Stomach (tissue), 19 donors: ENCODE measurements at places on chromosomes 2 and 18. TPM values are rescaled to one million over a fixed set of nuclear protein-coding genes. Genes with fewer than 3 reads are reported as not detected.

GRCh38 chr2:47072018-47072691 is 83.0 kb downstream of the STPG4 start:
- H3K4me3 ChIP-seq: no peak overlapping the region
- H3K27ac ChIP-seq: peak overlapping the region; percentile 87
- peaks cover 83% of the 10 kb centered on the region for H3K4me1 ChIP-seq
- no peak for DNase-seq

DNA sequence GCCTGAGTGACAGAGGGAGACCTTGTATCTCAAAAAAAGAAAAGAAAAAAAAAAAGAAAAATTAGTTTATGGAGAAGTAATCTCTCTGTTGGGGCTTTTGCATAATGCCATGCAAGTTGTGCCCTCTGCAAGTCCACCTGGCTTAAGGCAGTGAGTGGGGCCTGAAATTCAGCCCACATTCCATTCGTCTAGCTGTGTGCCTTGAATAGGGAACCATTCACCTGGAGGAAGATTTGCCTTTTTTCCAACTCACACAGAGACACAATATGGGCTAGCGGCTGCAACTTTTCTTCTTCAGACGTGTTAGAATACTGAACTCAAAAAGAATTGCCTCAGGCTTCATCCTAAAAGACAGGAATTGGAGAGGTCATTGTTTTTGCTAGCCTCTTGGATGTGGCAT is 160.0 kb upstream of the STON1 start:
- no peak overlapping the region for H3K4me3 ChIP-seq
- no peak for DNase-seq
- H3K36me3 ChIP-seq: peaks cover 30% of the 10 kb centered on the region
- H3K4me1 ChIP-seq: no peaks in the 10 kb centered on the region

GRCh38 chr2:10493075-10493633 is 45.0 kb upstream of the ODC1 start:
- DNase-seq: no peak
- no peaks in the 10 kb centered on the region for H3K36me3 ChIP-seq
- H3K4me3 ChIP-seq: no peak overlapping the region

Gene CACNB4
- total RNA-seq: 6.4 TPM

- no peak for DNase-seq
- no peak overlapping the region for H3K4me3 ChIP-seq
- no peaks in the 10 kb centered on the region for H3K4me1 ChIP-seq
Observed at GRCh38 chr2:189393440-189394111, 47.7 kb upstream of the WDR75 start.
